Glomerular endothelial cell (primary cell): ENCODE measurements at places on chromosomes 3 and 15.

GRCh38 chr3:69014022-69014580 is 617 bp upstream of the EOGT start:
- no peak for DNase-seq

- no peak for DNase-seq
Observed at GRCh38 chr3:127707851-127708411, 35.2 kb downstream of the ABTB1 start.

DNA sequence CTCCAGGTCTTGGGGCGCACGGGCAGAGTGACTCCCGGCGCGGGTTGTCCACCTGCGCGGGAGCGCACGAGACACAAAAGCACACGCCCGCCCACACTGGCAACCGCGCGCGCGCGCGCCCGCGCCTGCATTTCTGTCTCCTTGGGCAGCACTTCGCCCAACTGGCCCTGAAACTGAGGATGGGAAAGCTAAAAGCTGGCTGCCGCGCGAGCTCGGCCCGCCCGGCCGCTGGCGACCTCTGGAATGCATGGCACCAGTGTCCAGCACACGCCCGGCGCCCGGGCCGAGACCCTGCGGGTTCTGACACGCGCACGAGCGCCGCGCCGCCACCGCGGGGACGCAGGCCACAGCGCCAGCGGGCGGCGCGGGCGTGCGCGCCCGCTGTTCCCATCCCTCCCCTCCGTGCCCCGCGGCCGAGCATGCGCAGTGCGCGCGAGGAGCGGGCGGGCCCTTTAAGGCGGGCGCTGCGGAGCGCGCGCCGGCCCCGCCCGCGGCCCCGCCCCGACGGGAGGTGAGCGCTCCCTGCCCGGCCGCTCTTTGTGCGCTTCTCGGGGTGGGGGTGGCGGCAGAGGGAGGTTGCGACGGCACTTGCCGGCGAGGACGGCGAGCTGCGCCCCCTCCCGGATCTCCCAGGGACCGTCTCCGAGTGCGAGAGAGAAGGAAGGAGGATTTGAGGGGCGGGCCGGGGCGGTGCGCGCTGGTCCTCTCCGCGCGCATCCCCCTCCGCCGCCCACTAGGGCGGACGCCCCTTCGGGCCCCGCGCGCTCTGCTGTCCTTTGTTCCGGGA is 1.0 kb upstream of the MEX3B start:
- DNase-seq = no peak

DNA sequence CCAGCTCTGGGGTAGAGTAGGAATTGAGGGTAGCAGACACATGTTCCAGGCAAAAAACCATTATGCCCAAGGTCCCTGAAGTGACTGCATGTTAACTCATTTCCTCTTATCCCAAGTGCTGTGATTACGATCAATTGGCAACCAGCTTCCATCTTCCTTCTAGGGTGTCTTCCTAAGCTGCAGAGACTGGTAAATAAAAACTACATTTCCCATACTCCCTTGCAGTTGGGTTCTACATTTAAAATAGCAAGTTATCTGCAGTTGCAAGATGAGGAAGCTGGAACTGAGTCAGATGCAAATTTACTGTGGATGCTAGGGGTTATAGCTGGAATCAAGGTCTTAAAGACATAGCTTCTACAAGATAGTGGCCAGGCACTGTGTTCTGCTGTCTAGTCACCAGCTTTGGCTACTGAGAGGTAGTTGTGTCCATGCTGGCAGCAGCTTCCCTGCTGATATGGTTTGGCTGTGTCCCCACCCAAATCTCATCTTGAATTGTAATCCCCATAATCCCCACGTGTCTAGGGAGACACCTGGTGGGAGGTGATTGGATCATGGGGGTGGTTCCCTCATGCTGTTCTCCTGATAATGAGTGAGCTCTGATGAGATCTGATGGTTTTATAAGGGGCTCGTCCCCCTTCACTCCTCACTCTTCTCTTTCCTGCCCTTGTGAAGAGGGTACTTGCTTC is 51.3 kb upstream of the FBN1 start:
- no peak for DNase-seq

DNA sequence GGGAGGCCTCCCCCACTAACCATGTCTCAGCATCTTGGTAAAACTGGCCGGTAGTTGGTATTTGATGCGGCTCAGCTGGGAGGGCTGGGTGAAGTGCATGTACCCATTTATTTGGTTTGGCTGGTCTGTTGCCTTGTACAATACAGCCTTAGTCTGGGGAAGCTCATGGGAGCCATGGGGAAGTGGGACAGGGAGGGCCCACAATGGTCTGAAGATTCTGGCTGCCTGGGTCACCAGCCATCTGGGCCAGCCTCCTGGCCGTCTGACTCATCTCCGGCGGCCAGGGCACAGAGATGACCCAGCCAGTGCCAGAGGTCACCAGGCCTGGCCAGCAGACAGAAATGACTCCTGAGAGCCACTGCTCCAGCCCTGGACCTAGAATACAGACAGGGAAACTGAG is 51.6 kb upstream of the SMAD6 start:
- DNase-seq = no peak

GRCh38 chr15:75725006-75725718 is 12.5 kb upstream of the CSPG4 start:
- no peak for DNase-seq

- DNase-seq = no peak
Observed at GRCh38 chr3:14440168-14440518, 37.7 kb downstream of the SLC6A6 start.
